ENCODE measurements at places on chromosomes 16 and 17. TPM values are rescaled to one million over a fixed set of nuclear protein-coding genes. Genes with fewer than 3 reads are reported as not detected.

GRCh38 chr16:50887500-50888298, 145.8 kb downstream of the CYLD start:
- no peak for DNase-seq

DNA sequence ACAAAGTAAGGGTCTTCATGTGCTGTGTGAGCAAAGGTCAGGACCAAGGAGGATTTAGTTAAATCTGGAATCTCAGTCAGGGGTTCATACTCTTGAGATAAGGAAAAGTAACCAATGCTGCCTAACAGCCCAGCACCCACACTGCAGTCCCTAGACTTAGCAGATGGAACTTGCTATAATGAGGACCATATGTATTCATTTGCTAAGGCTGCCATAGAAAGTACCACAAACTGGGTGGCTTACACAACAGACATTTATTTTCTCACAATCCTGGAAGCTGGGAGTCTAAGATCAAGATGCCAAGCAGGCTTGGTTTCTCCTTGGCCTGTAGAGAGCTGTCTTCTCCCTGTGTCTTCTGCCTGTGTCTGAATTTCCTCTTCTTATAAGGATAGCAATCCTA, 20.8 kb downstream of the ZP2 start:
- no peak for DNase-seq

GRCh38 chr17:34606763-34607162, 27.4 kb downstream of the TMEM132E start:
- no peak for DNase-seq

- DNase-seq, result no peak
Measured at GRCh38 chr17:62591333-62591732, 36.1 kb upstream of the MRC2 start.

DNA sequence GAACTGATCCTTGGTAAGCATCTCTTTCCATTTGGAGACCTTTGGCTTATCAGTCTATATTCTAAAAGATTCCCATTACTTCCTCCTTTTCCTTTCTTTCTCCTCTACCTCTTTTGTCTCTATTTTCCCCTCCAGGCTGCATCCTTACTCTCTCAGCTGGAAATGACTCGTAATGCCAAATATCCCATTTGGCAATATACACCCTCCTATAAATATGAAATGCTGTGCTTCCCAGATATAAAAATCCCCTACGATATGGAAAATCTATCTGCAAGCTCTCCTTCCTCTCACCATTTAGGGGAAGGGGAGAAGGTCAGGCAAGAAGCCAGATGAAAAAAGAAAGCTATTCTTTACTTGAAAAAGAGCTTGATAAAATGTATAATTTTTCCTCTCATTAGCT, 39.9 kb downstream of the XPO6 start:
- no peak for DNase-seq

GRCh38 chr17:5291683-5292350, 9.7 kb downstream of the RABEP1 start:
- DNase-seq, result no peak

- no peak for DNase-seq
Measured at GRCh38 chr17:63760771-63761539, 12.4 kb downstream of the CCDC47 start.

DNA sequence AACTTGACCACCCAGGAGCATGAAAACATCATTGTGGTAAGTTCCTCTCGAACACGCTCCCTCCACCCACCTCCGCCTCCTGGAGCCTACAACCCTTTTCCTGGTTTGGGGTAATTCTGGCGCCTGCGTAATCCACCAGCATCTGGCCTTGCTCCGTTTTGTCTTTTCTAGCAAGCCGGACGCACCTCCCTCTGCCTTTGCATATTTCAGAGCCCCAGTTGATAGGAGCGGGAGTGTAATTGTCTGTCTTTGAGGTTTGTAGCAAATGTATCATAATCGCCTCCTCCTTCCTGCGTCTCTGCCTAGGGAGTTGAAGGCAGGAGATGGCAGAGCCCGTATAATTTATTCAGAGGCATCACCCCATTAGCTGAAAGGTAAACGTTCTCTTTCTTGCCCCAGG, 121.3 kb upstream of the PLCG2 start:
- DNase-seq, result peak; percentile 83

DNA sequence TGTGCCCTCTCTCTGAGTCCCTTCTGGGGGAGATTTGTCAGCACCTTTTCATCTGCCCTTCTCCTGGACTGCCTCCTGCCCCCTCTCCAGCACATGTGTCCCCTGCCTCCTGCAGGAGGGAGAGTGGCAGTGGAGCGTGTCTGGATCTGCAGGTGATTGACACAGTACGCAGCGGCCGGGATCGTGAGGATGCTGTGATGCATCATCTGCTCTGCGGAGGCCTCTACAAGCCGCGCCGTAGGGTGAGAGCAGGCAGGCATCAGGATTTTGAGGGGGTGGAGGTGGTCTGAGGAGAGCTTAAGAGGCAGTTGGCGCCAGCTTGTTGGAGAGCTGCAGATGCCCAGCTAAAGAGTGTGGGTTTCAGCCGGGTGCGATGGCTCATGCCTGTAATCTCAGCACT, 10.9 kb downstream of the SLC9A5 start:
- DNase-seq, result no peak

- peak; percentile 79 for DNase-seq
Measured at GRCh38 chr17:67245073-67245693, at the start of gene HELZ. HELZ (minus strand) TSS chr17:67245196; CDS start chr17:67218804, 26,392 bp downstream.

GRCh38 chr16:2953706-2954627, 10.1 kb upstream of the KREMEN2 start:
- DNase-seq, result no peak

GRCh38 chr17:77563439-77564102, 394.9 kb upstream of the TNRC6C start:
- DNase-seq, result no peak

DNA sequence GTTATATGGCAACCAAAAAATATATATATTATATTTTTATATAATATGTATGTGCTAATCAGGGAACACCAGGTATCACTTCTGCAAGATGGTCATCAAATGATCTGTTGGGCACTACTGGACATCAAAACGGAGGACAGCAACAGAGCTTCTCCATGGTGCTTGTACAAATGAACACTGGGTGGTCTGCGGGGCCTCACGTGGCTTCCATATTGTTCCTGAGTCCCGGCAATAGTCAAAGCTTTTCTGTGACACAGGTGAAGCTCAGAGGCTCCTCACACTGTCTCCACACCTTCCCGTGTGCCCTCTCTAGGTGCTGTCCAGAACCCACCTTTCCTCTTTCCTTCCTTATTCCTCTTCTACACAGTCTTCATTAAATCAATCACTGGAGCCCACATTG, 149.9 kb upstream of the PIRT start:
- DNase-seq, result no peak

GRCh38 chr17:13513039-13513405, 88.7 kb downstream of the HS3ST3A1 start:
- DNase-seq, result no peak

DNA sequence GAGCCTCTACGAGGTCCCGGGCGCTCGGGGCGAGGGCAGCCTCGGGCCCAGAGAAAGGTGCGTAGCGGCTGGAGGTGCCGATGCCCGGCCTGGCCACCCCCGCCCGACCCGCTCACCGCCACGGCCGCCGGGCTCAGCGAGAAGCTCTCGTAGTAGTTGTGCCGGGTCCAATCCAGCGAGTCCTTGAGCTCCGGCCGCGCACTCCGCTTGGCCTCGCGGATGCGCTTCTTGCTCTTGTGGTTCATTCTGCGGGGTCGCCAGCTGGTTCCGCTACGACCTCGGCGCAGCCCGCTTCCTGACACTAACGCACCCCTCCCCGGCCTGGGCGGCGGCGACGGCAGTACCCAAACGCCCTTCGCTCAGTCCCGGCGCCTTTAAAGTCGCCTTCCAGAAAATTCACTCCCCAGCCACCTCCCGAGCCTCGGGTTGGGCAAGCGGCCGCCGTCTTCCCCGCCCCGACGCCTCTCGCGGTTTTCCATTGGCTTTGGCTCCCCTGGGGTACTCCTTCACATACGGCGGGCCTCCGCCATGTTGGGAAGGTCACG, at the start of gene JMJD6:
Gene JMJD6, minus strand, starts transcription at position 376 of the 545 bp plus-strand sequence. Its CDS starts 131 bp downstream, at position 245.
- DNase-seq, result peak; percentile 99

DNA sequence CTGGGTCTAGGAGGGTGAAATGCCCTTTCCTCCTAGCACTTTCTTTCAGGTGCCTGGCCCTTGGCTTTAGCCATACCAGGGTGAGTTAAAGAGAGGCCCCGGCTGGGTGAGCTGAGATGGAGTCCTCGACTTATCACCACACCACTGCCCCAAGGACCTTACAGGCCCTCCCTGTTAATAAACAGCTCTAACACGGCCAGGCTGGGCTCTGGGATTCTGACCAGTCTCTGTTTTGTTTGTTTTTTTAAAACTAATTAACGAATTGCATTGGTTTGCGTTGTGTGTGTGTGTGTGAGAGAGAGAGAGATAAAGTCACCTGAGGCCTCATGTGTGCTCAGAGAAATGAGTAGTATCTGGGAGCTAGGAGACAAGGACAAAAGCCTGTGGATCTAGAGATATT, 14.3 kb downstream of the MYL4 start:
- no peak for DNase-seq

DNA sequence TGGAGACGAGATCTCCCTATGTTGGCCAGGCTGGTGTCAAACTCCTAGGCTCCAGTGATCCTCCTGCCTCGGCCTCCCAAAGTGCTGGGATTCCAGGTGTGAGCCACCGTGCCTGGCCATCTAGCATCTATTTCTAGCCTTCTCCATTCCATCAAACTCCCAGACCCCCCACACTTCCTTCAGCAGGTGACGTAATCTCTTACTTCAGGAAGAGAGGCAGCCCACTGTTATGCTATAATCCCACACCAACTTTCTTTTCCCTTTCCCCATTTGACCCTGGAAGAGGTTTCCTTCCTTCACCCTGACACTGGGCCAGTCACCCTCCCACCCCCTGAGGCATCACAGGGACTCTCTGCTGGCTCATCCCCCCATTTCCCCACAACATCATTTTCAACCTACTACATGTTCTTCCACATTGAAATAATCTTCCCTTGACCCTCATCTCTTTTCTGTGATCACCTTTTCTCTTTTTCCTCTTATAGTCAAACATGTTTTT, 7.6 kb downstream of the ITGA2B start:
- no peak for DNase-seq

- no peak for DNase-seq
Measured at GRCh38 chr16:17151335-17151734, 319.4 kb downstream of the XYLT1 start.

GRCh38 chr17:31136319-31136718, 41.5 kb downstream of the NF1 start:
- DNase-seq, result no peak

- DNase-seq, result no peak
Measured at GRCh38 chr16:72554935-72555334, 383.0 kb upstream of the PMFBP1 start.

- peak; percentile 2 for DNase-seq
Measured at GRCh38 chr17:22514767-22515320, 822.5 kb downstream of the KCNJ18 start.

GRCh38 chr17:12256380-12256995, 235.8 kb downstream of the MAP2K4 start:
- peak; percentile 87 for DNase-seq

DNA sequence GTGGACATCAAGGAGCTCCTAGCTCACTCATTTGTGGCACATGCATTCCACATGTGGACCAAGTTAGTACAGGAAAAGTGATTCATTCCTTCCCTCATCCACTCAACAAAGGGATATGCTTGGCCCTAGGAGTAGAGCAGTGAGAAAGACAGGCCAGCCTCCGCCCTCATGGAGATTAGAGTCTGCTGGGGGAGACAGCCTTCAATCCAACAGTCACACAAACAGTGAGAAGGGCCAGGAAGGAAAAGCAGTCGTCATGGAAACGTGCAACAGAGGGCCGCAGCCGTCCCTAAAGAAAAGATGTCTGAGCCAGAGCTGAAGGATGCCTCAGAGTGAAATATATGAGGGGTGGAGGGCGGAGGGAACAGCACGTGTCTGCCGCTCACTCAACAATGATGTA, 109.9 kb downstream of the VPS53 start:
- no peak for DNase-seq

- DNase-seq, result no peak
Measured at GRCh38 chr17:67554634-67555033, 163.1 kb upstream of the NOL11 start.

- no peak for DNase-seq
Measured at GRCh38 chr17:16943541-16944333, 28.2 kb downstream of the TNFRSF13B start.

GRCh38 chr16:80902306-80903110, 98.1 kb upstream of the CDYL2 start:
- no peak for DNase-seq

- no peak for DNase-seq
Measured at GRCh38 chr17:68452724-68453290, 4.5 kb downstream of the WIPI1 start.

GRCh38 chr16:7351610-7352510, 19.2 kb downstream of the RBFOX1 start:
- DNase-seq, result peak; percentile 93

GRCh38 chr17:16040710-16041251, 41.2 kb downstream of the TTC19 start:
- DNase-seq, result no peak

GRCh38 chr16:47884116-47884725, 271.6 kb downstream of the ABCC12 start:
- DNase-seq, result no peak

DNA sequence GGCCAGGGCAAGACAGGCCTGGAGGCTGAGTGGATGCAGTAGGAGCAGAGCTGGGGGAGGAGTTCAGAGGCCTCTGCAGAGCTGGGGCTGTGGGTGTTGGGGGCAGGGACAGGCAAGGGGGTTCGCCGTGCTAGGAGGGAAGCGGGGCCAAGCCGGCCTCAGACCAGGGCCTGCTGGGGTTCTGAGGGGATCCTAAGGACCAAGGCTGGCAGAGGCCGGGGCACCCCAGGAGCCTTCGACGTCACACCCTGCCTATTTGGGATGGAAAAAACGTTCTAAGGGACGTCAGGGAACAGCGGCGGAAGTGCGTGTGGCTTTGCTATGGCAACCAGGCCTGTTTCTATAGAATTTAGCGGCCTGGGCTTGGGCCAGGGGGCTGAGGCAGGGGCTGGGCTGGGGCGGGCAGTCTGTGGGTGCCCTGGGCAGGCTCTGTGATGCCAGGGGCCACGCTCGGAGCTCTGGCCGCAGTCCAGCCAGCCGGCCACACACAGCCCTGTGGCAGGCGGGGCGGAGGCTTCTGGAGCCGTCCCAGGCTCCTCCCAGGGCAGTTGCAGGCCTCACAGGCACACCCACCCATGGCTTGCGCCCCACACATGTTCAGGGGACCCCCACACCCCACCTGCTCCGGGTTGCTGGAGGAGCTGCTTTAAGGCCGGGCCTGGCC, 3.7 kb downstream of the TRAF7 start:
- DNase-seq, result no peak

DNA sequence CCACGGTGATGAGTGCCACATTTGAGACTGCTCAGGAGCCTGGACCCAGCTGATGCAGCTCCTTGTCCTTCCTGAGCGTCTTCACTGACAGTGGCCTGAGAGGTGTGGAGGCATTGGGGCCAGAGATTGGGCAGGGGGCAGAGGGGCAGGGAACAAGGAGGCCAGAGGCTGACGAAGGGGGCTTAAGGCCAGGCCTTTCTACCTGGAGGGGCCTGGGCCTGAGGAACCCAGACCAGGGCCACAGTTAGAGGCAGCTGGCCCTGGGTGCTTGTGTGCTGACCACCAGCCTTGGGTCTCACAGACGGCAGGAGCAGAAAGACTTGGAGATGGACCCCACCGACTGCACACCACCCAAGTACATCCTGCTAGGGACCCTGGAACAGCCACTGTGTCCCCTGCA, 168.2 kb upstream of the ZNF267 start:
- no peak for DNase-seq

Gene CACNG3
- 0.02 TPM for total RNA-seq

Gene CHAD
- not detected for total RNA-seq

Gene PRR35
- not detected for total RNA-seq

Gene CLEC19A
- total RNA-seq, result not detected

Gene NAGS
- total RNA-seq, result 1.9 TPM

Gene KRT32
- not detected for total RNA-seq

Gene NOS2
- total RNA-seq, result not detected

Gene ZFP3
- 1.7 TPM for total RNA-seq

Gene KLHL10
- total RNA-seq, result not detected

Gene HID1
- 1.7 TPM for total RNA-seq

Gene MFSD11
- total RNA-seq, result 40.4 TPM

Gene INCA1
- not detected for total RNA-seq
